ENCODE measurements at places on chromosomes 3 and 15.
A peak's percentile ranks its signal among the peaks of the same experiment; 100 is the strongest.

DNA sequence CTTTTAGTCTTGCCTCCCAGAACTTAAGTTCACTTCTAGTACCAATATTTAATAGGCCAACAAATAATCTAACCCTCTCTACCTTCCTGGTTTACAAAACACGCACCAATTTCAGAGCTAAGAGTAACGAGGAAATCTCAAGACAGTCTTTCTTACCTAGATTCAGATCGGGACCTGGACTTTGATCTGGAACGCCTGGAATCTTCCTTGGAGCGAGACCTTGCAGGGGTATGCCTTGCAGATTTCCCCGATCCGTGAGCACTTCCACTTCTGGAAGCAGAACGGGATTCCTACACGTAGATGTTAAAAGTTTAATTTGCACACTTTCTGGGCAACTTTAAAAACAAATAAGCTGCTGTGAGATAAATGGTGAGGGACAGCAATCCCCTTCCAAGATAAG is 11.4 kb downstream of the TRA2B start:
- DNase-seq = no peak

GRCh38 chr3:171044835-171045793 is 18.6 kb upstream of the SLC2A2 start:
- no peak for DNase-seq

DNA sequence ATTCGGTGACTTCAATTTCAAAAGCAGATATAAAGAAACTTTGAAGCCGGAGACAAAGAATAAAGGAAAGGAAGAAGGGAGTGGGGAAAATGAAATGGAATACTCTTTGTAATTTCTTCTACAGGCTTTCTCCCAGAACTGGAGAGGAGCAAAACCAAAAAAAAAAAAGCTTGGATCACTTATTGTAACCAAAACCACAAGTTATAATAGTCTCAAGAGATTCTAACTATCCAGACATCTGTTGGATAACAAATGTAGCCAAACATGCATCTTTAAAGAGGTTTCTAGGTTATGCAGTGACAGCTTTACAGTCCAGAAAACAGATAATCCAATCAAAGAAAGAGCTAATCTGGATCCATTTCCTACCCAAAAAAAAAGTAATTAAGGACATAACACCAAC is 36.2 kb downstream of the VGLL3 start:
- no peak for DNase-seq

- no peak for DNase-seq
These were observed 49.7 kb upstream of the GPD1L start for GRCh38 chr3:32056559-32057290.

GRCh38 chr15:75025107-75025506 is 1.7 kb downstream of the PPCDC start:
- no peak for DNase-seq

DNA sequence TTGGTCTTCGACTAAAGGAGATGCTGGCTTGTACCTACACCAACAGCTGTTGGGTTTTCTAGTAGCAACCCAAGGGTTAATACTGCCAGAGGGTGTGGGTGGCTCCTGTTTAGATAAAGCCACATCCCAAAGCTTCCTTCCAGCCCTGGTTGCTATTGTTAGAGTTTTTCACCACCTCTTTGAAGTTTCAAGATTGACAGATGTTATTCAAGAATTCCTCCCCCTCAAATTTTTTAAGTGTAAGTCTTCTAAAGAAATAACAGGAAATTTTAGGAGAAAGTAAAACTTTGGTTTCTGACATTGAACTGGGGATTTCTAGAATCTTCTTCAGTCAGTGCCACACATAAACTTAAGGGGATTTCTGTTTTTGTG is 60.9 kb downstream of the TGFBR2 start:
- no peak for DNase-seq

GRCh38 chr3:60953351-60953750 is 297.9 kb downstream of the FHIT start:
- DNase-seq = no peak

GRCh38 chr3:52633786-52634185 is 51.9 kb downstream of the PBRM1 start:
- no peak for DNase-seq

GRCh38 chr15:88375234-88375927 is 91.8 kb downstream of the MRPL46 start:
- DNase-seq = no peak

DNA sequence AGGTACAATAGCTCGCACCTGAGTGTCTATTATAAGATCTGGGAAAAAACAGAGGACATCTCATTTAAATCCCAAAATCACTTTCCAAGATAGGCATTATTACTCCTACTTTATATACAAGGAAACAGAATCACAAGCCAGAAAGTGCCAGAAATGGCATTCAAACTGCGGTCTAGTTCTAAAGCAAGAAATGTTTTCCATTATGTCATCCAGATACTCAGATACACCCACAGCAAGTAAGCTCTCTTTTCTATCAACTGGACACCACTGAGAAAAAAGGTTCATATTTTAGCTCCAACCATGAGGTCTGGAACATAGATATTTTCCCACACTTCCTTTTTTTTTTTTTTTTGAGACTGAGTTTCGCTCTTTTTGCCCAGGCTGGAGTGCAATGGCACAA is 8.1 kb downstream of the SLC33A1 start:
- no peak for DNase-seq

GRCh38 chr3:155744010-155744625 is 753 bp downstream of the PLCH1 start:
- peak; percentile 53 for DNase-seq

Measured in stimulated activated CD4-positive, alpha-beta T cell treated with anti-CD3 and anti-CD28 coated beads, Interleukin-2, amount 100 ng/mL, for 24 hours (primary cell).